ENCODE measurements at places on chromosomes 2 and 18.

DNA sequence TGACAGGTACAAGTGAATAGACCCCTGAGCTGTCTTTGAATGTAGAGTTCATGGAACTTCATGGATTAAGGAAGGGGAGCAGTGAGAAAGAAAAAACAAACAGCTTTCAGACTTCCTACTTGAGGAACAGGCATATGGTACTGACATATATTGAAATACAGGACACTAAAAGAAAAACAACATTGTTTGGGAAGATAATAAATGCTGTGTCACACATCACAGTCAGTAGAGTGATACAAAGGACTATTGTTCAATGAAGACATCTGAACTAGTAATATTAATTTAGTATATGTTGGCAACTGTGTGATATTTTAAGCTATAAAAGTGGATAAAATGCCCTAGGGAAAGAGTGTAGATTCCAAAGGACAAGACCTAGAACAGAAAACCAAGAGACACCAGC is 3.3 kb downstream of the DSC2 start:
- no peak for DNase-seq

- no peak for DNase-seq
Observed at GRCh38 chr2:55842046-55842445, 81.5 kb downstream of the EFEMP1 start.

DNA sequence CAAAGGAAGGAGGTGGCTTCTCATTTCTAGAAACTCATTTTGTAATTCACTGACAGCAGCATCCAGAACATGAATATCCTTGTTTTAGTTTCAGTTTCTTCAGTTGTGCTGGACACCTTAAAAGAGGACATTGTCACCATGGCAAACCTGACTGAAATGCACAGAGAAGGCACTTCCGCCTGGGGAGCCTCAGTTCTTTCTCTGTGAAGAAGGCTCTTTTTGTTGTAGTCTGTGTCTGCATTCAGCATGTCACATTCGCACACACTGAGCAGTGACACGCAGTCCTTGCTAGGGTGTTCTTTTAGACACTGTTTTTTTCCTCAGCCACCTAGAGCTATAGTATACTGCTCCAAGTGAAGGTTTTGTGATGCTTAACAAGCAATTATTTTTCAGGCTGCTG is 9.5 kb upstream of the RPRM start:
- DNase-seq: no peak

DNA sequence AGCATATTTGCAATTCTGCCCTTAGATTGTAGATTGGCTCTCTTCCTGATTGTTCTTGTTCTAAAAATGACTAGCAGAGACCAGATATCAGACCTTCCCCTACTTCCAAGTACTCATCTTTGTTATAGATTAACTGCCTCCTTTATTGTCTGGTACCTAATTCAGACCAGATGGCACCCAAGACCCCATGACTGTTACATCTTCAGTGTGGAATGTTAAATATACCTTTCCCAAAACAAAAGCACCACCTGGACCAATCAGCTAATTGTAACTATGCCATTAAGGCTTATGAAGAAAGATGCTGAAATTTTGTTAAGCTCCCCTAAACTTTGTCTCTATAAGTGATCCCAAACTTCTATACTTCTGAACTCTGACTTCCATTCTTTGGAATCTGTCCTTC is 12.0 kb upstream of the TFPI start:
- DNase-seq: no peak

DNA sequence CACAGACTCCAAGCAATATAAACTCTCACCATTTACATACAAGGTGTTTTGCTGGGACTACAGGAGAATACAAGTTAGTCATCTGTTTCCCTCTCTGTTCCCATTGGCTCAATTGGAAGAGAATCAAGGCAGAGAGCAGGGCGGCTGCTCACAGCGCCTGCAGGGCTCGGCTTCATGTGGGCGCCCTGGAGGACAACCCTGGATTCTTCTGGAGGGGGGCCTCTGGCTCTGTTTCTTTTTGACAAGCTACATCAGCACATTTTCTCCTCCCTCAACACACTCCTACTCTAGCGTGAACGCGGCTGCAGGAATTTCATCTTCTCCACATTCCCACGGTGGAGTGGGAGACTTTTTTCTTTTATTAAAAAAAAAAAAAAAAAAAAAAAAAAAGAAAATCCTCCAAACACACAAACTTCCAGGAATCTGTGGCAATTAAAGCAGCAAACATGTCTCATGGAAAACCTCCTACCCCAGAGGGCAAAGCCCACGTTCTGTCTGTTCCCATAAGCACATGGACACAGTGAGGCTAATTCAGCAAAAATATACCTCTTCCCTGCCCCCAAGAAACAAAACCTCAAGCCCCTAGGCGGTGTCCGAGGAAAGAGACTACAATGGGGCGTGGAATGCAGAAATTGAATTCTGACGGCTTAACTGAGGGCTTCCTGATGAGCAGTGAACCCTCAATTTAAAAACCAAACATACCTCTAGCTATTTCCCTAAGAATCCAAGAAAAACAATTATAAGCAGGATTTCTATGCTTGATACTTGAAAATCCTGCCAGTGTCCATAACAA is 50.6 kb downstream of the PARD6G start:
- no peak for DNase-seq

GRCh38 chr2:194203898-194204297 is 1453.1 kb upstream of the SLC39A10 start:
- no peak for DNase-seq

GRCh38 chr2:60295636-60295962 is 257.9 kb downstream of the BCL11A start:
- no peak for DNase-seq

DNA sequence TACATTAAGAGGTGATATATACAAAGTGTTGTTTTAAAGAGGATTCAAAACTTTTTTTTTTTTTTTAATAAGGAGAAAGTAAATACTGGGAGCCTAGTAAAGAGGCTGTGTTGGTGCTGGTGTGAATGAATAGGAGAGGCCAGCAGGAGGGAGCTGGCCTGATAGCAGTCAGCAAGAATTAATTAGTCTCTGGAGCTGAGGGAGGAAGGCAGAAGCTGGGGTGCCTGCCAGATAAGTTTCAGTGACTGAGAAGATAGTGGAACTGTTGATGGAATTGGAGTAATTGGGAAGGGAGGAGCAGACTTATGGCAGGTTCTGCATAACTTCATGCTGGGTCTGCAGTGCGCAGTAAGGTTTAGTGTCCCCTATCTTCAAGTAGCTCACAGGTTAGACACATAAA is 36.2 kb upstream of the SNORC start:
- DNase-seq: no peak

DNA sequence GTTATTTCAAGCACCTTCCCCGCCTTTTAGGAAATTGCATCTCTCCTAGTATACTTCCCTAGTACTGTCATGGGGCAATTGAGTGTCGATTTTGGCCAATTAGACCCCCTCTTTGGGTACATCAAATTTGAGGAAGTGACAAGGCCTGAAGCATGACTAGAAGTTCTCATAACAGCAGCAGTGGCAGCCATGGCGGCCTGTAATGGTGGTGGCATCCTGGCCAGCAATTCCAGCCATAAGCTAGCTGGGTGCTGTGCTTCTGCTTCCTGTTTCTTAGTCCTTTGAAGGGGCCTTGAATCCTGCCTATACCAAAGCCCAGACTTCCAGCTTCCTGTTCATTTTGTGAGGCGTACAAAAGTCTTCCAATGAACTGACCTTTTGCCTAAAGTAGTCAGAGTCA is 523.1 kb downstream of the PLCL1 start:
- DNase-seq: no peak

- no peak for DNase-seq
Observed at GRCh38 chr2:140747665-140748064, 1383.2 kb downstream of the LRP1B start.

DNA sequence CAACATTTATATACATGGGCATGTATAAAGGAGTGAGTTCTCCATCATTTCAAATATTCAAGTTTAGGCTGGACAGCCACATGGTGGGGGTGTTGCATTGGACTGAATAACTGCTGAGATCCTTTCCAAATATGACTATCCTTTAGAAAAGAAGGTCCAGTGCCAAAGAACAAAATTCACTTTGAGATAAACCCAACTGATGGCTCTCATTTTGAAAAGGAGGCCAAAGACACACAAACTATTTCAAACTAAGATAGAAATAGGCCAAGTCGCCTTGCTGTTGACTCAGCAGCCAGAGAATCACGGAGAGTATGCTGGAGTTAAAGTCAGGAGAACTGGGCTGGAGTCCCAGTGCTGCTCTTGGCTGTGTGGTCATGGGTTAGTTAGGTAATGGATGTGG is 204.5 kb upstream of the LRATD1 start:
- no peak for DNase-seq

DNA sequence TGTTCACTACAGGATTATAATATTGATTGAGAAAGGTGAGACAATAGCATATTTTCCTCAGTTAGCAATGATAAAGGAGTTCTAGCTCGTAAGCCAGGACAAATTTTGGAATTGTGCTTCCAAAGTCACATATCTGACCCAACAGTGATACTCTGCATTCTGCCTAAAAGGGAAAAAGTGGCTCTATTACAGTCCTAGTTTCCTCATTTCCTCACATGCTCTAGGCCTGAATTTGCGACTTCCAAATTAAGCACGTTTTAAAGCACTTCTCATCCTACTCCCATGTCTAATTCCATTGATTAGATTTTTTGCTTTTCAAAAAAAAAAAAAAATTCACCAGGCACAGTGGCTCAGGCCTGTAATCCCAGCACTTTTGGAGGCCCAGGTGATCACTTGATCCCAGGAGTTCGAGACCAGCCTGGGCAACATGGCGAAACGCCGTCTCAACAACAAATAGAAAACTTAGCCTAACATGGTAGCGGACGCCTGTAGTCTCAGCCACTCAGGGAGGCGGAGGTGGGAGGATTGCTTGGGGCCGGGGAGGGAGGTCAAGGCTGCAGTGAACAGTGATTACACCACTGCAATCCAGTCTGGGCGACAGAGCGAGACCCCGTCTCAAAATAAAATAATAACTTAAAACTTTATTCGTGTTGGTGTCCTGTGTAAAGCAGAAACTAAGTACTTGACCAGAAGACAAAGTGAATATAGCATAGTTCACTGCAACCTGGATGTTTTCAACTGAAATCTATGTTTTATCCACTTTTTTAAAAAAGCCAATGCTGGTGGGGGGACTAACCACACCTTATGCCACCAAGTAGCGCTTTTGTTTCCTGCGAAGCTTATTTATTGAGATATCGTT is 1.5 kb downstream of the ESCO1 start:
- no peak for DNase-seq

- DNase-seq: no peak
Observed at GRCh38 chr2:112646102-112646719, 472 bp downstream of the SLC20A1 start.

- no peak for DNase-seq
Observed at GRCh38 chr2:60091894-60092293, 461.6 kb downstream of the BCL11A start.

DNA sequence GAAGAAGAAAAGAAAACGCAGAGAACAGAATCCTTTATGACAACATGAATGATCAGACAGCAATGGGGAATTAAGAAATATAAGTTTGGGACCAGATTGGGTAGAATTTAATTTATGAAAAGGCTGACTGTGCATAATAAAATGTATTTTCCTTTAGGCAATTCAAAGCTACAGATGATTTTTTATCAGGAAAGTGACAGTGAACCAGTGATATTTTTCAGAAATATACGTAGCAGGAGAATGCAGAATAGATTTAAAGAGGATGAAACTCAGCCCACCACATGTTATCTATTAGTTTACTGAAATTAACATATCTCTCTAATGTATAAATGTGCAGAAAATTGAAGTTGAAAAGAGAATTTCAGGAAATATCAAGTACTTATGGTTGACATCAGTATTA is 110.0 kb downstream of the SCN2A start:
- no peak for DNase-seq

GRCh38 chr2:120360307-120360855 is 14.4 kb downstream of the INHBB start:
- DNase-seq: no peak

DNA sequence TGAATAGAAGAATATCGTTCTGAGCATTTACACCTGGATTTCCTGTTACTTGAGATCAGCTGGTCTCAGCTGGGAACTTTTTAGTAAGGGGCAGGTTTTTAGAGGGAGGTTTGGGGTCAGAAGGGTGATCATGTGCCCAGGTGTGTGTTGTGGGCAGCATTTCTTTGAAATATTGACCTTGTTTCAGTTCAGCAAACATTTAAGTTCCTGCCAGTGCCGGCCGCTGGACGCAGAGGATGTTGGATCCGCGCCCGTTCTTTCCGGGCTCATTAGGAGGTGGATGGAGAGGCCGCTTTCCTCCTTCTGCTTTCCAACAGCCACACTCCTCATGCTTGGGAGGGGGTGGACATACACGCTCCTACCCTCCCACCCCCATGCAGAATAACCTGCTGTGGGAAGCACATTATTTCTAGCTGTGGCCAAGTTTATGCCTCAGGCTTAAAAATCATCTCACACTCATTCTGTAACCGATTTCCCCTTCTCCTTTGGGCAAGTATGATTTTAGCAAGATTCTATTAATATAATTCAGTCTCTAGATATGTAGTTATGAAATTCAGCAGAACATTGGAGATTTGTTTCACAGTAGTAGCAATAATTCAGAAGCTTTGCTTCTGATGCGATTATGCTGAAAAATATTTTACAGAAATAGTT is 131.4 kb downstream of the ZNF236 start:
- no peak for DNase-seq

GRCh38 chr18:45777393-45777792 is 48.1 kb upstream of the SIGLEC15 start:
- DNase-seq: no peak

DNA sequence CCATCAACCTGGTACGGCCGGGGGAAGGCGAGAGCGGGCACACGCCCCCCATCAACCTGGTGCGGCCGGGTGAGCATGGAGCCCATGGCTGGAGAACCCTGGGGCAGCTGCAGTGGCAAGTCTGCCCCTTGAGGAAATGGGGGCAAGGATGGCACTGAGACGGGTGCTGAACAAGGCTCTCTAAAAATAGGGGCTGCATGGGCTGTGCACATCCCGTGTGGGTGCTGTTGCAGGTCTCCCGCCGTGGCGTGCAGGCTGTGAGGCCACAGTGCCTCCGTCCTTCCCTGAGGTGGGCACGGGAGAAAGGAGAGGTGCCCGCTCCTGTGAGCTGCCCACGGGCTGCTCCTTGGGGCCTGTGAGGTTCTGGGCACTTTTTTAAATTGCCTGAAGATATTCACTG is 99.2 kb downstream of the NFATC1 start:
- DNase-seq: no peak

GRCh38 chr2:44429034-44429433 is 67.3 kb downstream of the CAMKMT start:
- no peak for DNase-seq

GRCh38 chr2:42806786-42807185 is 14.4 kb upstream of the HAAO start:
- DNase-seq: no peak

- peak; percentile 54 for DNase-seq
Observed at GRCh38 chr2:191678437-191679100, 633 bp downstream of the NABP1 start.
